Stimulated activated CD4-positive, alpha-beta T cell treated with anti-CD3 and anti-CD28 coated beads, Interleukin-4, amount 100 ng/mL, for 4 hours (primary cell): ENCODE measurements at places on chromosomes 6 and 20.

DNA sequence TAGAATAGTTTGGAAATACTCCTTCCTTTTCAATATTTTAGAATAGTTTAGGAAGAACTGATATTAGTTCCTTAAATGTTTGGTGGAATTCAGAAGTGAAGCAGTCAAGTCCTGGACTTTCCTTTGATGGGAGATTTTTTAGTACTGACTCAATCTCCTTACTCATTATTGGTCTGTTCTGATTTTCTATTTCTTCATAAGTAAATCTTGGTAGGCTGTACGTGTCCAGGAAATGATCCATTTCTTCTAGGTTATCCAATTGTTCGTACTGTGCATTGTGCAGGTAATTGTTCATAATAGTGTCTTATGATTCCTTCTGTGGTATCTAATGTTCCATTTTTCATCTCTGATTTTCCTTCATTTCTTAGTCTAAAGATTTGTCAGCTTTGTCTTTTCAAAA, 138.9 kb downstream of the SYCP2 start:
- no peak for DNase-seq

- DNase-seq = no peak
Measured at GRCh38 chr6:48325701-48326100, 214.7 kb upstream of the PTCHD4 start.

DNA sequence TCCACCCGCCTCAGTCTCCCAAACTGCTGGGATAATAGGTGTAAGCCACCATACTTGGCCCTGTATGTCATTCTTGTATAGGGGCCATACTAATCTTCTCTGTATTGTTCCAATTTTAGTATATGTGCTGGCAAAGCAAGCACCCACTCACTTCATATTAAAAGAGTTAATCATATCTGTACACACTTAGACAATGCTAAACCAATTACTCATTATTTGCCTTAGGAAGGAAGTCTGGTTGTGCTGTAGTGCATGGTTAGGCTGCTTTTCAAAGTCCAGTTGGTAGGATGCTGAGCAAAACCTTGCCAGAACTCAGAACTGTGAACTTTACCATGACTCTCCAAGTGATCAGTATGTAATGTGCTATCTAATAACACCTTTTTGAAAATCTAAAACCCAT, 88.6 kb downstream of the LIN28B start:
- no peak for DNase-seq

- no peak for DNase-seq
Measured at GRCh38 chr20:17835934-17836300, 132.7 kb downstream of the SNX5 start.

GRCh38 chr6:786946-787763, 94.2 kb upstream of the EXOC2 start:
- DNase-seq = no peak

GRCh38 chr6:84228198-84228543, 728 bp upstream of the CEP162 start:
- DNase-seq = no peak

GRCh38 chr20:48601798-48602197, 226.0 kb downstream of the PREX1 start:
- DNase-seq = no peak

- no peak for DNase-seq
Measured at GRCh38 chr6:113570161-113570560, 287.0 kb upstream of the MARCKS start.

GRCh38 chr20:17757496-17757895, 57.7 kb downstream of the BANF2 start:
- no peak for DNase-seq
